ENCODE measurements at places on chromosomes 2 and 18. TPM values are rescaled to one million over a fixed set of nuclear protein-coding genes. Genes with fewer than 3 reads are reported as not detected.

DNA sequence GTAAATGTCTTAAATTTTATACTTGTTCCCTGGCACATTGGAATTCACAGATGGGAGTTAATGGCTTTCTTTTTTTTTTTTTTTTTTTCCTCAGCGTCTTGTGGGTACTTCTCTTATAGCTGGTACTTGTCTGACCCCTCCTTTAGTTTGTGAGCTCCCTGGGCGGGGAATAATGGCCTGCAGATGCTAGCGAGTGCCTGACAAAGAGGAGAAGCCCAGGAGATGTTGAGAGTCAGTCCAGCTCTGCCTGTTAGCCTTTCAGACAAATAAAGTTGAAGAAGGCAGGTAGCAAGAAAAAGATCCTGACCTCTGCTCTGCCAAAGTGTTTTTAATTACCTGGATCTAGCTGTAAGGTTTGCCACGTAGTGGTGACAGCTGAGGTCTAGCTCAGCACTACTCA lies 6.6 kb downstream of the BCL2L11 start:
- no peak for DNase-seq

- no peak for DNase-seq
Observed at GRCh38 chr2:72712304-72712703, 113.5 kb downstream of the EXOC6B start.

Gene CDH19
- total RNA-seq: not detected

DNA sequence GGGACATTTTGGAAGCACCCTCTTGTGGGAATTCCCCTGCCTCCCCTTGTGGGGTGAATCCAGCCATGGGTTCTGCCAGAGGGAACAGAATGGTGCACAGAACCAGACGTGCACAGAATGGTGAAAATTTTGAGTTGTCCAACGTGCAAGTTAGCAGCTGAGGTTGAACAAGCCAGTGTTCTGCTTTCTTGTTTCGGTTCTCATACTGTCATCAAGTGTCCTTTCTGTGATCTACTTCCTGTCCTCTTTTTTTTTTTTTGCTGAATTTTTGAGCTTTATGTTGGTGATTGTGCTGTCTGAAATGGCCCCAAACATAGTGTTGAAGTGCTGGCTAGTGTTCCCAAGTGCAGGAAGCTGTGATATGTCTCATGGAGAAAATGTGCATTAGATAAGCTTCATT lies 21.5 kb upstream of the REEP1 start:
- DNase-seq: no peak

DNA sequence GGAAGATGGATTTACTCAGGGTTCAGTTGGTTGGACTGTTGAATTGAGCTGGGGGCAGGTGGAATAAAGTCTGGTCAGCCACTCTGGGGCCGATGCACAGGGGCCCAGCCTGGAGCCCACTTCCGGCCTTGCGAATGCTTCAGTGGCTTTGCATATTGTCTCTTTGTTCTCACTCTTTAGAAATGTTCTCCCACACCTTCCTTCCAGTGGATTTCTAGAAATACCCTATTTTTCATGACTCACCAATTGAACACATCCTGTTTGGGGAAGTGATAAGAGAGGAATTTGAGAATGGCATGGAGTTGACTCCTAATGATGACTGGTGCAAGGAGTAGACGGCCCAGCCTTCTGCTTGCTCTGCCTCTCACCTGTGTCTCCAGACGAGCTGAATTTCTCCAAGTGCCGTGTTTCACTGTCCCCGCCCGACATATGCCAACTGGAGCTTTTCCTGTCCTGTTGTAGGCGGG lies 28.1 kb downstream of the ASAP2 start:
- DNase-seq: no peak

GRCh38 chr2:18290386-18290785 lies 270.1 kb downstream of the RDH14 start:
- no peak for DNase-seq

- no peak for DNase-seq
Observed at GRCh38 chr2:84701880-84702279, 179.0 kb downstream of the TRABD2A start.

DNA sequence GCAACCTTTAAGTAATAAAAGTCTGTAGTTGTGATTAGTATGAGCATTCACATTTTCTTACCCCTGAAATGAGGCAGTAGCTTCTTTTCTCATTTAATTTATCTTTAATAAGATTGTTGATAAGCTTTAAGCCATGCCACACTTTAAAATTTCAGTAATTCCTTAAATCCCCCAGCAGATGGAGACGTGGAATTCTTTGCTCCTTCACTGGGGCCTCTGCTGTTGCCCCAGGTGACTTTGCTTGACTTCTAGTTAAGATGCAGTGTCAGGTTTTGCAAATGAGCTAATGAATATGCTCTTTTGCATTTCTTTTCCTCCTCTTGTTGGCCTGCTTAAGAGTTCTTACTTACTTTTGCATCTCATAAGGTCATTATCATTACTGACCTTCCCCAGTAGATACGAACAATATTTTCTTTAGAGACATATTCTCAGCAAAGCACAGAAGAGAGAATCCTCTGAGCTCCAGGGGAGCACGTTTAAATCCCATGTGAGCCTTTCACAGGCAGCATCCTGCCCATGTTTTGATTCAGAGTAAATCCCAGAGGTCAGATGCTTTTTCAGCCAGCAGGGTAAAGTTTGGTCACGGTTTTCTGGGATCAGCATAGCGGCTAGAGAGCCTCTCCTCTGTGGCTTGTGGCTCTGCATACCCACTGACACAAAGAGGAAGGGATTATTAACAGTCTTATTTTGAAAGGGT lies 222.9 kb downstream of the PTPRM start:
- peak; percentile 27 for DNase-seq

DNA sequence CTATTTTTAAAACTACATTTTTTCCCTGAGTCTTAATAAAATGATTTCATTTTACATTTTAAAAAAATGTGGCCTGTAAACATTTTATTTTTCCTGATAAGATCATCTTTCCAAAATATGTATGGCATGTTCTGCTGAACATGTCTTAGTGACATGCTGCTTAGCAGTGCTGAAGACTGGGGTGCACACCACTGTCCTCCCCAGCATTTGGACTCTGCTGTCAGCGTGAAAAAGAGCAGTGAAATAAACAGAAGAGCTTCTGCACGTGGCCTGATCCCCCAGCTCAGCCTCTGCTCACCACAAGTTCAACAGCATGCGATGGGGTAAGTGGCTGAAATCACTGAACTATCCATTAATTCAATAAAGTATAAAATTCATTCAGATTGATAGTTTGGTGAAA lies 81.6 kb upstream of the ZNF521 start:
- DNase-seq: no peak

GRCh38 chr2:99388892-99389291 lies 51.7 kb downstream of the EIF5B start:
- no peak for DNase-seq

GRCh38 chr2:171745141-171745540 lies 57.9 kb downstream of the DYNC1I2 start:
- no peak for DNase-seq

- DNase-seq: no peak
Observed at GRCh38 chr2:98560256-98560771, 48.0 kb downstream of the COA5 start.

DNA sequence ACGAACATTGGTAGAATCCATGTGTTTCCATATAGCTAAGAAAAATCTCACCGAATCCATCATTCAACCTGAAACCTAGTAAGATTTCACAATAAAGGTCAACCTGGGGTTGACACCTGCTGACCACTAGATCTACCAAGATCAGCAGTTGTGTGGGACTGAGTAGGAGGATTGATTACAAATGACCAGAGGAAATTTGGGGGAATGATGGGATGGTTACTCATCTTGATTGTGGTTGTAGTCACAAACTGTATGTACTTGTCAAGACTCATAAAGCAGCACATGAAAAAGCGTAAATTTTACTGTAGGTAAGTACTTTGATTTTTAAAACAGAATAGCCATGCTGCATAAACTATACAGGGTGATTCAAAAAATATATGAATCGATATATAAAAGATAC lies 14.7 kb downstream of the DAPL1 start:
- no peak for DNase-seq

- DNase-seq: no peak
Observed at GRCh38 chr2:39510140-39510539, 73.1 kb upstream of the MAP4K3 start.

Gene SNTG2
- 27.8 TPM for total RNA-seq

DNA sequence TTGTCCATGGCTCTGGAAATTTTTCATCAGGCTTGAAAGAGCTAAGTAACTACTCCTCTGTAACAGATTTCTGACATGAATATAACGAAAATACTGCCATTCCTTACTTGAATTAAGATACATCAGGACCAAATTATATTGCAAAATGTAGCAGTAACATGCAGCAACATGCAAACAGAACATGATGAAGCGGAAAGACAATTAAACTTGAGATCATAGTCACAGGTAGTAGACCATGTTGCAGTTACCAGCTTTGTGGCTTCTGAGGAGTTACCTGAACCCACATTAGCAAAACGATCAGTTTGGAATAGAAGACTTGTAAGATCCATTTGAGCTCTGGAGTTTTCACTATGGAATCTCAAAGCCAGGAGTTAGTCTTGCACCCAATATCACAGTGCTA lies 76.2 kb downstream of the MREG start:
- no peak for DNase-seq

- DNase-seq: no peak
Observed at GRCh38 chr2:220227266-220227920, 600.0 kb downstream of the SLC4A3 start.

DNA sequence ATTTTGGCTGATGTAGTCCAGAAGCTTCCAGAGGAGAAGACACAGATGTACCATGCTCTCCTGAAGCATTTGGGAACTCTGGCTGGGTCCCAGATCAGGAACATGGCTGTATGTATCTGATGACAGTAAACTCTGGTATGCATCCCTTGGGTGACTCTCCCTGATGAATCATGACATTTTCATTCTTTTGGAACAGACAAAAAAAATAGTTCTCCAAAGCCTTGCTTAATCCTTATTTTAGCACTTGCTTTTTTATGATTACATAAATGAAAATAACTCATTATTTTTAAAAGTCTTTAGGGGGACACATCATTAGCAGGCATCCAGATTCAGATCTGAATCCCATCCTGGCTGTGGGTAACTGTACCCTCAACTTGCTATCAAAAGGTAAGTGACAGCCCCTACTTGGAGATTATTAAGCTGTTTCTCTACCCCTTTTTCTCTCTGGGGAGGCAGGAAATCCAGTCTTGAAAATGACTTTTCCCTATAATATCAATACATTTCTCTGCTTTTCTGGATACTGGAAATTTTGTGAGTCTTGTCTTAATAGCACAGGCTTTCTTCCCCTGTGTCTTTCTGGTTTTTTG lies 23.3 kb downstream of the AOX1 start:
- DNase-seq: no peak

GRCh38 chr18:46273861-46274260 lies 169.7 kb downstream of the HAUS1 start:
- no peak for DNase-seq

DNA sequence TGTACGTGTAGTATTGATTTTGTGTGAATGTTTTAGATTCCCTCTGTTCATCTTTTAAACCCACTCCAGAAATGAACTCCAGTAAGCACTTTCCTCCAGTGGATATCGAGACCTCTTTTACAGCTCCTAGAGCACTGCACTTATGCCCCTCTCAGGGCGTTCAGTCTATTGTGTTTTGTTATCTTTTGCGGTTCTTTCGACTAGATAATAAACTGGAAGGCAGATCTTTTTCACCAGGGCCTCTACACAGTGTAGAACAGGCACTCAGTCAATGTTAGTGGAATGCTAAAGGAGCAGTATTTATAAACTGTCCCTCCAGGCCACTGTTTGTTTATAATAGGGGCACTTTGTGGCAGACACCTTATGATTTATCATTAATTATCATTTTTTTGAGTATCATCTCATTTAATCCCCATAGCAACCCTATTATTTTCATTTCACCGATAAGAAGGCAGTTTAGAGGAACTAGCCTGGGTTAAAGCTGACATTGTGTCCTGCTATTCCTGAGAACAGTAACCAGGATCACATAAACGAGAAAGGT lies 742 bp upstream of the SOS1 start:
- no peak for DNase-seq

GRCh38 chr2:145169285-145169684 lies 649.4 kb upstream of the ZEB2 start:
- DNase-seq: no peak

Measured in WTC11 (cell line).